ENCODE measurements at places on chromosomes 3 and 15. TPM values are rescaled to one million over a fixed set of nuclear protein-coding genes. Genes with fewer than 3 reads are reported as not detected.

- no peak for DNase-seq
These were observed 497.1 kb downstream of the ZIC1 start for GRCh38 chr3:147906285-147906684.

DNA sequence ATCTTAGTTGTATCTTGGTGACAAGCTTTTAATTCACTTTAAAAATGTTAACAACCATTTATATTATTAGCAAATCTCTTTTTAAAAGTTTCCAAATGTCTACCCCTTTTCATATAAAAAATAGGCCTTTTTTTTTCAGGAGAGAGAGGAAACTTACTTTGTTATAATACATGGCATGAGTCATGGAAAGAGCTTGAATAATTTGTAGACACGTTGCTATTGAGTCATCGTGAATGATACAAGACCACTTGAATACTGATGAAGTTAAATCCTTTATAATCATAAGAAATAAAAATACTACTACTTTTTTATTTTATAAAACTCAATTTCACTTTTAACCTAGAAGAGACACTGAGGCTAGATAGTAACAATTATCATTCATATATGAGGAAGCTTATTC, 70.3 kb upstream of the BBX start:
- no peak for DNase-seq

DNA sequence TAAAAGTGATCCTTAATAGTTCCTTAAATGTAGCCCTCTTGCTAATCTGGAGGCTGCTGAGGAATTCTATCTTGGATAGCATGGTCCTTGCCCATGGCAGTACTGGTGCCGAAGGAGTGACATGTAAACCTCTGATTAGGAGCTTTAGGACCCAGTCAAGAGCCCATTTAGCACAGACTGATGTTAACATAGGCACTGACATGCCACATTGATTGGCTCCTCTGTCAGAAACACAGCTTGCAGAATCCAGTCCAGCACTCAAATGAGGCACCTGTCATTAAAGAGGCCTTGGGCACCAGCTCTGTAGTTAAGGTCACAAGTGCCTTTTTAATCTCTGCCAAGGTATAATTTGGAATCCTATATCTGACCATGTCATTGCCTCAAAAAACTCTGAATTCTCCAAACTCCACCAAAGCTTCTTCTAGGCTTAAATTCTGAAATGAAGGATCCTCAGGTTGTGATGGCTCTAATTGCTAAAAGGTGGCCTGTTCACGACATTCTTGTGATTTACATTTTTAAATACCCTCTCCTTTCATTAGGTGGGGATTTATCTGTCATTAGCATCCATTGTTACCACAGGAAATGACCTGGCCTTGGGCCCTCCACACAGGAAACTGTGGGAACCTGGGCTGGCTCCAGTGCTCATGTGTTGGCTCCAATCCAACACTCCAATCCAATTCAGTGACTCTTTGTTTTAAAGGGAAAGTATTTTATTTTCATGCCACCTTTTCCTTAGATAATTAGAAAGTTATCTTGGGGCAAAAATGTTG, 57.3 kb upstream of the RNF7 start:
- DNase-seq, result no peak

- DNase-seq, result no peak
These were observed 121.5 kb upstream of the LRRFIP2 start for GRCh38 chr3:37295925-37296324.

DNA sequence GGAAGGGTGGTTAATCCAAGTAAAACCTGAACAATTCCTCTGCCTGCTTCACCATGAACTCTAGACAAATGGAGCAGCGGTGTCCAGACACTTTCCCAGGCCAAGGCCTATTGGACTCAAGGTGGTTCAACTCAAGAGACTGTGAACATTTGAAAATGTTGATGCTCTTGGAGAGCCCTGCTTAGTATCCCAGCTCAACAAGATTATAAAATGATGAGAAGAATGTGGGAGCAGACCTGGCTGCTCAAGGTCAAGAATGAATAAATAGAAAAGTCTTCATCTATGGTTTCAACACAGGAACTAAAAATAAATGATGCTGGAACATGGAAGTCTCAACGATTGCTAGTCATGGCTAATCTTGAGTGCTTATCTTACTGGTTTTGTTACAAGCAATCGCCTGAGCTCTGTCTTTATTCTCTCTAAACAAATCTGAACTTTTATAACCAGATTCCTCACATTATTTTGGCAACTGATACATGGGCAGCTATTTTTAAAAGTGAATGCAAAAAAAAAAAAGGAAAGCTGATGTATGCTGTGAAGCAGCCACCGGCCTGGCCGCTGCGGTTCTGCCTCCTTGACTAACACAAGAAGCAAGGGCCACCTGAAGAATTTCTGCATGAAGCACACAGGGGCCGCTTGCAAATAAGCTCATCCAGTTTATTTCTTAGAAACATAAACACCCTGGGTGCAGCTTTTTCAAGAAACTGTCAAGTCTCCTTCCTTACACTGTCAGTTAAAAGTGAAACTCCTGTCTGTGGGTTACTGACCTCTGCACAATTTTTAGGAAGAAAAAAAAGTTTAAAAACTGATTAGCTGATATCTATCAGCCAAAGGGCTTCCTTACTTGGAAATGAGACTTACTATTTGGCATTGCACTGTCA, 120.1 kb upstream of the ARHGEF3 start:
- no peak for DNase-seq

- no peak for DNase-seq
These were observed 173.5 kb downstream of the TNIK start for GRCh38 chr3:171286580-171287249.

GRCh38 chr3:30578479-30578878, 27.9 kb upstream of the TGFBR2 start:
- DNase-seq, result no peak

DNA sequence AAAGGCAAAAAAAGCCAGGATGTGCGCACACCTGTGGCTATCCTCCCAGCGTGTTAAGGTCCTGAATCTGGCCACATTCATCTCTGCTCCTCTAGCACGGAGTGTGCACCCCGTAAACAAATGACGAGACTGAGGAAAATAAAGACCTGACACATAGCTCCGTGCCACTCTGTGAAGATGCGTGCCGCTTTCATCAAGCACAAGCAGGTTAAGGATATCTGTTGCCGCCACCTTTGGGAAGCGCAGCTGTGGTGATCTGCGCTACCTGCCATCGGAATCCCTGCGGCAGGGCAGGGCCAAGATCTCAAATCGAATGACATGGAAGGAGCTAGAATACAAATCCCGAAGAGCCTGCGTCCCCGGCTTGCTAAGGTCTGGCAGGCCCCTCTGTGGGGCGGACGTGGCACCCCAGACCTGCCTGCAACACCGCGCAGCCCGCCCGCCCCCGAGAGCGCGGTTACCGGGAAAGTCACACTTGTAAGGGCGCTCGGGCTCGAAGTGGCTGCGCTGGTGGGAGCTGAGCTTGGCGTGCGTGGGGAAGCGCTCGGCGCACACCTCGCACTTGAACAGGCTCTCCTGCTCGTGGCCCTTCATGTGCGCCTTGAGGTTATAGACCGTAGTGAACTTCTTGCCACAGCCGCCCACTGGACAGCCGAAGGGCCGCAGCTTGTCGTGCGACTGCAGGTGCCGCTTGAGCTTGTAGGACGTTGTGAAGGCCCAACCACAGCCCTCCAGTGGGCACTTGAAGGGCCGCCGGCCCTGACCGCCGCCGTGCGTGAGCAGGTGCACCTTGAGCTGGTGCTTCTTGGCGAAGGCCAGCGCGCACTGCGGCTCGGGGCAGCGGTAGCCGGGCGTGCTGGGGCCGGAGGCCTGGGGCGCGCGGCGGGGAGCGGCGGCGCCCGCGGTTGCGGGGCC, 936 bp downstream of the ZXDC start:
- no peak for DNase-seq

DNA sequence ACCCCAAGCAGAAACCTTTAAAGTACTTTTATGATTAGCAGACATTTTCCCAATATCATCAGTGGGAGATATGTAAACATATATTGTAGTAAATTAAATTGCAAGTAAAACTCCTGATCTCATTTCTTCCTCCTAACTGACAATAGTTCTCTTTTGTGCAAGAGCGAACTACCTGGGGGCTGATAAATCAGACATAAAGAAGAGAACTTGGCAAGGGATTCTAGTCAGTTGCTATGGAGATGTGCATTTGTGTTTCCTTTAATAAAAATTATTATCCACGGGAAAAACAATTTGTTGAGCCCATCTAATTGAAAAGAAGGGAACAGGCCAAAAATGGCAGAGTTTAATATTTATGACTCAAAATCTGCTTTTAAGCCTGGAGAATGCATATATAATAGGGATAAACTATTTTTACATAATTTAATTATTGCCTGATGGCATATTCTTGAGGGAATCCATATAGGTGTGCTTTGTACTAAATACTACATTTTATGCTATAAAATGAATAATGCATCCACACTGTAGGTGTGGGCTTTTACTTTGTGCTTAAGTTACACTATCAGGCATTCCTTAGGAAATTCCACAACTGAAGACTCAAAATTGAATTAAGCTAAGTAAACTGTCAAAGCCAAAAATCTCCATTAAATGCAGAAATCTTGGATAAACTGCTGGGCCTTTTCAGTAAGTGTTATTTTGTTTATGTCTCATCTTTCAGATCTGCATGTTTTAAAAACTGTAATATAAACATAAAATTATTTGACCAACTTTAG, 258.1 kb downstream of the ERC2 start:
- DNase-seq, result no peak

DNA sequence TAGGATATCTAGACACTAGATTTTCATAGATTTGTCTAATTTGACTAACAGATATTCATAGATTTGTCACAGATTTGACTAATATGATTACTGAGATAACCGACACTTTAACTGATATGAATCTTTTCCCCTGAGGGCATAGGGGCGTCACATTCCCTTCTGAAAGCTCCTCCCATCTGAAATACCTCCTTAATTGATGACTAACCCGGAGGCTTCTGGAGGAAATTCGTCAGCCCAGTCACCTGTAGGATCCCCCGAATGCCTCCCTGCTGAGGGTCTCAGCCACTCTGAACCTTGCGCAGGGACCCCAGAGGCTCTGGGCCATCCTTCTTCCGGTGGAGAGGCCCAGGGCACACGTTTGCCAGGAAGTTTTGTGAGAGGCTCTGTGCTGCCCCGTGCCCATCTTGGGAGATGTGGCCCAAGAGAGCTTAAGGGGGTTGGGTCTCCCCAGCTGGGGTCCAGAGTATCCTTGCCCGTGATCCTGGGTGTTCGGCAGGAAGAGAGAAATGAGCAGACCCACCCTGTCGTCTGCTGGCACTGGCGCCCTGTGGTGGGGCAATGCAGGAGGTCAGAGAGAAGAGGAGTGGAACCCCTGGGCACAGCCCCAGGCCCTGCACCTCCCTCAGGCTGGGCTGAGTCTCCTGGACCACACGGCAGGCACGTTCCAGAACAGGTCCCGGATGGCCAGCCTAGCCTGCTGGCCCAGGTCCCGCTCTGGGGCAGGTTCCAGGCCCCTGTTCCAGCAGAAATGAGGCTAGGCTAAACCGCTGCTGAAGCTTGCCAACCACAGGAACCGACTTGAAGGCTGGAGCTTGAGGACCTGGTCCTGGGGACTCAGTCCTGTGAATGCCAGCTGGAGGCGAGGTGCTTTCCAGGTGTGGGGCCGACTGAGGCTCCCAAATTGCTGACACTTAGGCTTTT, 1.7 kb downstream of the PLA2G4D start:
- no peak for DNase-seq

DNA sequence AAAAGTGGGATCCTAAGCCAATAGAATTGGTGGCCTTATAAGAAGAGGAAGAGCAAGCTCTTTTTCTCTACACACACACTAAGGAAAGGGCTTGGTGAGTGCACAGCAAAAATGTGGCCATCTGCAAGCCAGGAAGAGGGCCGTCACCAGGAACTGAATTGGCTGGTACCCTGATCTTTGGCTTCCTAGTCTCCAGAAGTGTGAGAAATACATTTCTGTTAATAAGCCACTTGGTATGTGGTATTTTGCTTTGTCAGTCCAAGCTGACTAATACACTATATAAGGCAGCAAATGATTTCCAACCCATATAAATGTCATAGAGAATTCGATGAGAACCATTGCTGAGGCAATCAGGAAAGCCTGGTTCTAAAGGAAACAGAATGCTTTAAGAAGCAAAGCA, 816.3 kb upstream of the SEMA6D start:
- DNase-seq, result no peak

GRCh38 chr3:64859625-64860535, 172.1 kb upstream of the ADAMTS9 start:
- no peak for DNase-seq

DNA sequence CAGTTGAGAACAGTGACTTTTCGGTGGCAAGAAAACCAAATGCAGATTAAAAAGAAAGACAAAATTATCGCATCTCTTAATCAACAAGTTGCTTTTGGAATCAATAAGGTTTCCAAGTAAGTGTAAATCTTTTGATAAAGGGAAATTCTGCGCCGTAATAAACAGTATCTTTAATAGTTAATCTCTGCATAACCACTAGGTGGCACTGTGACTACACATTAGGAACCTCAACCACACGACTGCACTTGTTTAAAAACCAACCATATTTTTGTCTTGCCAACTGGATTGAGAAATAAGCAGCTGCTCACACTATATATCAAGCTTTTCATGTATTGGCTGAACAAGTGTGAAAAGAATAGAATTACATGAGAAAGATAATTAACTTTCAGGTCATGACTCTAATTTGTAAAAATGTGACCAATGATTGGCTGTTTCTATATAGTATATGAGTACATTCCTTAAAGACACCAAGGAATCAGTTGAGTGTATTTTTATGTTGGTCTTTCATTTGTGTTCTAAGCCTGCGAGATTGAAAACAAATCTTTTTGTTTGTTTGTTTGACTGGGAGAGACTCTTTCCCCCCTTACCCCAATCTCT, 72.7 kb downstream of the DZIP3 start:
- peak; percentile 47 for DNase-seq

Gene SLC38A3
- polyA plus RNA-seq, result 5.0 TPM

Gene NAALADL2
- 18.2 TPM for polyA plus RNA-seq

Gene LRRC2
- polyA plus RNA-seq, result 2.3 TPM

Gene FANCD2OS
- not detected for polyA plus RNA-seq

Gene IGF2BP2
- 86.8 TPM for polyA plus RNA-seq

Gene CCRL2
- polyA plus RNA-seq, result 1.1 TPM

Gene TRPM1
- 0.24 TPM for polyA plus RNA-seq

Gene APBA2
- polyA plus RNA-seq, result 12.0 TPM

Gene ATP13A5
- not detected for polyA plus RNA-seq

Gene RARB
- polyA plus RNA-seq, result 58.1 TPM
